HAP-1 (cell line): ENCODE measurements at places on chromosomes 13 and 19.

DNA sequence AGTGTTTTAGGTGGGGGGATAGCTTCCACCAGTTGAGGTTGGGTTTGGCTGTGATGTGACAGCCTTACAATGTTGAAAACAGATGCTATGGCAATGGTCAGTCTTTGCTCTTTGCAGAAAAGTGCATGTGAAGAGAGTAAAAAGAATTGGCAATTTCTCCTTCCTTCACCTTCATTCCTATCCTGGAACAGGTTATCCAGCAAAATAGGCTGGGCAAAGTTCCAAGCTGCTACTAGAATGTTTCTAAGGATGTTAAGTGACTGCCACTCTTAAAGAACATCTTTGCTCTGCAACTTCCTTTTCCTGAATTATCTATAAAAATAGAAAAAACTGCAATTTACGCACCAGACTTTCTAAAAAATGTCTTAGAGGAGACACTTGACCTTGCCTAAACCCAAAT is 50.1 kb upstream of the MYCBP2 start:
- DNase-seq = no peak

- no peak for DNase-seq
Measured at GRCh38 chr13:113539176-113539575, 45.4 kb upstream of the TFDP1 start.

DNA sequence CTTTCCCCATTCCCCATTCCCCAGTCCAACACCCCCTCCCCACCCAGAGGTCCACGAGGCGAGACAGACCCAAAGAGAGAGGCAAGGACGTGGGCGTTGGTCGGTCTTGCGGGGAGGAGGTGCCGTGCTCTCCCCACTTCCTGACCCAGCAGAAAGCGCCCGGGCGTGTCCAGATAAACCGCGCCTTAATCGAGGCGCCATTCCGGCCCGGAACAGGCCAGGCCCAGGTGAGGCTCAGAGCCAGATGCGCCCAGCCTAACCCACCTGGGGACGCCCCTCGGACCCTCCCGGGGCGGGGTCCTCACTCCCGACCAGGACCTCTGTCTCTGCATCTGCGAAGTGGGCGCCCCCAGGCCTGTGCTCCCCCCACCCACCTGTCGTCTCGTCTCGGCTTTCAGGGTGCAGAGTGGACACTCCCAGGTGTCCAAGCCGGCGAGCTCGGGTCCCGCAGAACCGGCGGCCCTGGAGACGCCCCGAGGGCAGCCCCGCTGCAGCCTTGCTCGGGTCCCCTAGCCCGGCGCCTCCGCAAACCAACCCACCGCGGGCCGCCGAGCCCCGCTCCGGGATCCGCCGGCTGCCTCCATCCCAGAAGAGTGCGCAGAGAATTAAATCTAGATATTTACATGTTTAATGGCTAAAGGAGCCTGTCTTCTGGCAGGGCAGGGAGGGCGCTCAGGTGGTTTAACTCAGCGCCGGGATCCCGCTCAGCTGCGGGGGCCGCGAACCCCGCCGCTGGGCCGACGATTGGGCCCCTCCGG is 5.0 kb upstream of the ONECUT3 start:
- DNase-seq = no peak

- DNase-seq = no peak
Measured at GRCh38 chr13:22018076-22018835, 347.4 kb downstream of the FGF9 start.

DNA sequence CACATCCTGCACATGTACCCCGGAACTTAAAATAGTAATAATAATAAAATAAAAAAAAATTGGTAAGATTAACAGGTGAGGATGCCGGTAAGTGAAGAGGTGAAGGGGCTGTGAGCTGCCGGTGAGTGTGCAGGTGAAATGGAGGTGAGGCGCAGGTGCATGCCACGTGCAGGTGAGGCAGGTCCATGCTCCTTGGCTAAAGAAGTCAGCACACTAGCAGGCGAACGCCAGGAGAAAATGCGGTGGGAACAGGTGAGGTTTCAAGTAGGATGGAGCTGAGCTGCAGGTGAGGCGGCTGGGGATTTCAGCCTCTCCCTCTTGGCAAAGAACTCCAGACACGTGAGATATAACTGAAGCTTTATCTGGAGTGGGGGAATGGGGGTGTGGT is 7.5 kb upstream of the TNFSF14 start:
- DNase-seq = no peak

- DNase-seq = no peak
Measured at GRCh38 chr19:48656840-48657474, 11.0 kb upstream of the CA11 start.

DNA sequence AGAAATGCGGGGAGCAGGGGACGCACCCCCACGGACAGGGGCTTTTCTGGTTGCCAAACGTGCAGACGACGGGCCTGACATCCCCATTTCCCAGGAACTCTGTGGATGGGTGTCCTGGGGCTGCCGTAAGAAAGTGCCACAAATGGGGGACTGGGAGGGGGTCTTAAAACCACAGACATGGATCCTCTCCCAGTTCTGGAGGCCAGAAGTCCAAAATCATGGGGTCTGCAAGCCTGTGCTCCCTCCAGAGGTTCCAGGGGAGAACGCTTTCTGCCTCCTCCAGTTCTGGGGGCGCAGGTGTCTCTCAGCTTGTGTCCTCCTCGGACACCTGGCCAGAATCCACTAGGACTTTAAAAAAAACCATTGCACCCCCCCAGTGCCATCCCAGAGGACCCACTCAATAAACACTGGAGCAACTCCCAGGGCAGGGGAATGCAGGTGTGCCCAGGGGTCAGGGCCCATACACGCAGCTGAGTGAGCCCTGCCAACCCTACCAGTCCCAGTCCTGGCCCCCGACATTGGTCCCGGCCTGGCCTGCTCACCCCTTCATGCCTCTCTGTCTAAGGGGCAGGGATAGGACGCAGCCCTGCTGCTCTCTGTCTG is 103.9 kb downstream of the GADD45B start:
- DNase-seq = no peak

- no peak for DNase-seq
Measured at GRCh38 chr13:113179374-113180230, 21.2 kb downstream of the PROZ start.

DNA sequence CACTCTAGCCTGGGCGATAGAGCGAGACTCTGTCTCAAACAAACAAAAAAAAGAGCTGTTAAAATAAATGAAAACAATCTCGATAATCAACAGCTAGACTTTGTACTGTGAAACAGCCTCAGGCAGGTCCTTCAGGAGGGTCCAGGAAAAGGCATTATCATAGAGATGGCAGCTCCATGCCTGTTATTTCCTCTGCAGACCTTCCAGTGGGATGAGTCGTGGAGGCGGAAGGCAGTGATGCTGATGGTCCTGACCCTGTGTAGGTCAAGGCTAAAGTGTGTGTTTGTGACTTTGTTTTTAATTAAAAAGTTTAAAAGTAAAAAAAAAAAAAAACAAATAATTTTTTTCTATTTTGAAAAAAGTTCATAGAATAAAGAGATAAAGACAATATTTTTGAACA is 117.4 kb downstream of the TNFRSF19 start:
- DNase-seq = no peak

- DNase-seq = no peak
Measured at GRCh38 chr13:41614671-41615527, 157.5 kb downstream of the RGCC start.

- DNase-seq = no peak
Measured at GRCh38 chr19:55232286-55232602, 3.7 kb upstream of the TMEM86B start.

GRCh38 chr13:59413126-59413525 is 750.6 kb downstream of the DIAPH3 start:
- no peak for DNase-seq
